ENCODE measurements at places on chromosomes 6 and 20.
A peak's percentile ranks its signal among the peaks of the same experiment; 100 is the strongest.

DNA sequence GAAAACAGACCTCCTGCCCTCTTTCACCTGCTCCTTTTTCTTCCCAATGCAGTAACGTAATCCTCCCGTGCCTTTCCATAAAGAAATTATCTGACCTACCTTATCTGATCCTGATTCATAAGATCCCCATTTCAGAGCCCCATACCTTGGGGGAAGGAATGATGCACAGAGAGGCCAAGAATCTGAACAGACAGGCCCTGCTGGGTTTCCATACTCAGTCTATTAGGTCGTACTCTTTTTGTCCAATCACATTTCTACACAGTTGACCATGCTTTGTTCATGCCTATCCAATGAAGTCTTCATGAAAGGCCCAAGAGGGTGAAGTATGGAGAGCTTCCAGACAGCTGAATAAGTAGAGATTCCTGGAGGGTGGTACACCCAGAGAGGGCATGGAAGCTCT lies 25.3 kb downstream of the SRPK1 start:
- no peak for DNase-seq

- no peak for DNase-seq
These were observed 3.8 kb downstream of the DEK start for GRCh38 chr6:18260448-18261106.

DNA sequence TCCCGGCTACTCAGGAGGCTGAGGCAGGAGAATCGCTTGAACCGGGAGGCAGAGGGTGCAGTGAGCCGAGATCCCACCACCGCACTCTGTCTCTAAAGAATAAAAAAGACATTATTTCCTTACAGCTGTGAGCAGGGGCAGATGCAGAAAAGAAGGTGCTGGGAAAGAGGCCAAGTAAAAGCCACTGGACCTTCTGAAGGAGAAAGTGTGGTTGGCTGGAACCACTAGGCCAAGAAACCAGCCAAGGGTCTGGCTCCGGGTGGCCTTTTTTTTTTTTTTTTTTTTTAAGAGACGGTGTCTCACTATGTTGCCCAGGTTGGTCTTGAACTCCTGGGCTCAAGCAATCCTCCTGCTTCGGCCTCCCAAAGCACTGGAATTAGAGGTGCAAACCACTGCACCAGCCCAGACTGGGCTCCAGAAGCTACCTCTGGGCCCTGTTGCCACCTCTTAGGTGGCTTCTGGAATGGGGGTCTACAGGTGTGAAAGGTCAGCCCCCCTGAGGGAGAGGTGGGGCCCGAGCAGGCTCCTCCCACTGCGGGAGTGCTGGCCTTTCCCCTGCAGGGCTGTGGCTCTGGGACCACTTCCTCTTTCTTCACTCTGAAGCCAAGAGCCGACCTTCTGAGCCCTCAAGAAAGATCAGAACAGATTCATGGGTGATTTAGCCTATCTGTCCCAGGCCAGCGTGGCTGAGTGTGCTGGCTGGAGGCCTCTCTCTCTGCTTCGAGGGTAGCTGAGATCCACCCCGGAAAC lies at the start of gene FGD2:
Gene FGD2, plus strand, starts transcription at position 595 of the 750 bp plus-strand sequence. CDS start 163 bp downstream, outside the sequence.
- DNase-seq = no peak

- no peak for DNase-seq
These were observed 85.2 kb downstream of the PLEKHG1 start for GRCh38 chr6:150684714-150685459.

- DNase-seq = no peak
These were observed 7.7 kb downstream of the ADGRF1 start for GRCh38 chr6:47034421-47034820.

GRCh38 chr6:6277413-6277812 lies 43.0 kb downstream of the F13A1 start:
- peak; percentile 33 for DNase-seq

GRCh38 chr6:158793432-158793831 lies 25.7 kb downstream of the EZR start:
- DNase-seq = peak; percentile 32

GRCh38 chr6:99661870-99662269 lies 55.2 kb downstream of the PRDM13 start:
- no peak for DNase-seq

DNA sequence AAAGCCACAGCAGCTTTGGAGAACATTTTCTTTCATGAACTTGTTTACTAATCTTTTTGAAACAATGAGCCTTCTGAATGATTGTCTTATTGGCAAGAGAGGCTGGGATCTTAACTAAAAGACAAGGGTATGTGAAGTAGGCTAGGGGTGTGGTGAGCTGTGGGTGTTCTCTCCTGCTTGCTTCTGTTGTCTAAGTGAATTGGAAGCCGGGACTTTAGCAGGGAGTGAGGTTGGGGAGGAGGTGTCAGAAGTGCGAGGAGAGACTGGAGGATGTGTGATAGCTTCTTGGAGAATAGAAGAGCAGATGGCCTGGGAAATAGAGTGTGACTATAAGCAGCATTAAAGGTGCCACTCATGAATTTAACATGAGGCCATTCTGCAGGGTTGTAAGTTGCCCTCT lies 562.8 kb downstream of the UTRN start:
- DNase-seq = no peak

- DNase-seq = no peak
These were observed 93.0 kb upstream of the ELOVL5 start for GRCh38 chr6:53441761-53442160.

DNA sequence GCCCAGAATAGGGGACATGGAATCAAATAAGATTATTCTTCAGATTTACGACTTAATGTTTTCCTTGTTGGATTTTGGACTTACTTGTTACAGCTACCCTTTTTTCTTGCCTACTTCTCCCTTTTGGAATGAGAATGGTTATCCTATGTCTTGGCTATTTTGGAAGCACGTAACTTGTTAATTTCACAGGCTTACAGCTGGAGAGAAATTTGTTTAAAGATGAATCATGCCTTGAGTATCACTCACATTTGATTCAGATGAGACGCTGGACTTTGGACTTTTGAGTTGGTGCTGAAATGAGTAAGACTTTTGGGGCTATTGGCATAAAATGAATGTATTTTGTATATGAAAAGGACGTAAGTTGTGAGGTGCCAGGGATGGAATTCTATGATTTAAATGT lies 83.3 kb downstream of the SMPDL3A start:
- no peak for DNase-seq

DNA sequence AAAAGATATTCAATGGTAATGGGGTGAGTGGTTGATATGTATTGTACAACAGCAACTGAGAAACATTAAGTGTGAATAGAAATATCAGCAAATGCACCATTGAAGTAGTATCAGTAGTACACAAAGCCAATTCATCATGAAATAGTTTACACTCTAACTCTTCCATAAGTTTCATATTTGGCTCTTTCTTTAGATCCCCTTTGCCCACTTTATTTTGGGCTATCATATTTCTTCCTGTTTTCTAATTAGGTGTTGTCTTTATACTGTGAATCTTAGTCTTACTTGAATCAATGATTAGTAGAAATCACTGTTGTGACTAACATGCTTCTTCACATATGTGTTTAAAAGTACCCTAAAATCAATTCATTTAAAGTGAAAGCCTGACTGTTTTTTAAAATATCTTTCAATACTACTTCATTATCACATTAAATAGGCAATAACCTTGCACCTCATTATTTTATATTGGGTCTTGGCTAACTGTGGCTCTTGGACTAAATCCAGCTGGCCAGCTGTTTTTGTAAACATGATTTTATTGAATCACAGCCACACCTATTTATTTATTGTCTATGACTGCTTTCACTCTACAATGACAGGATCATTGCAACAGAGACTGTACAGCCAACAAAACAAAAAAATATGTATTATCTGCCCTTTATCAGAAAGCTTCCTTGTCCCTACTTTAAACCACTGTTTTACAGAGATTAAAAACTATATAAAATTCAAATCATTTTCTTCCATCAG lies 38.9 kb downstream of the EYS start:
- no peak for DNase-seq

DNA sequence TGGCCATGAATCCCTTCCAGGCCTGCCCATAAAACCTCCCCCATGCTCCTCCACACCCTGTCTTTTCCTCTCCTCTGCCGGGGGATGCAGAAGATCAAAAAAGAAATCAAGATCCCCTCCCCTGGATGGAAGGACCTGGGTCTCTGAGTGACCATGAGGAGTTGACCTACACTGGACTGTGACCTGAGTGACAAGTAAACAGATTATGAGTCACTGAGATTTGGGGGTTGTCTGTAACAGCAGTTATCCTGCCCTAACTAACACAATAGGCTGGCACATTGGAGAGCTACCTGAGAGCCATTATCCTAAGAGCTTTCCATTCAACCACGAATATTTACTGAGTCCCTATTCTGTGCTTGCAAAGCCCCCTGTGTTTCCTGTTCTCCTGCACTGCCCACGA lies 28.4 kb upstream of the SIRPA start:
- no peak for DNase-seq

GRCh38 chr20:60559462-60559861 lies 601.2 kb downstream of the CDH26 start:
- DNase-seq = no peak

GRCh38 chr6:150723857-150724256 lies 124.2 kb downstream of the PLEKHG1 start:
- DNase-seq = no peak

DNA sequence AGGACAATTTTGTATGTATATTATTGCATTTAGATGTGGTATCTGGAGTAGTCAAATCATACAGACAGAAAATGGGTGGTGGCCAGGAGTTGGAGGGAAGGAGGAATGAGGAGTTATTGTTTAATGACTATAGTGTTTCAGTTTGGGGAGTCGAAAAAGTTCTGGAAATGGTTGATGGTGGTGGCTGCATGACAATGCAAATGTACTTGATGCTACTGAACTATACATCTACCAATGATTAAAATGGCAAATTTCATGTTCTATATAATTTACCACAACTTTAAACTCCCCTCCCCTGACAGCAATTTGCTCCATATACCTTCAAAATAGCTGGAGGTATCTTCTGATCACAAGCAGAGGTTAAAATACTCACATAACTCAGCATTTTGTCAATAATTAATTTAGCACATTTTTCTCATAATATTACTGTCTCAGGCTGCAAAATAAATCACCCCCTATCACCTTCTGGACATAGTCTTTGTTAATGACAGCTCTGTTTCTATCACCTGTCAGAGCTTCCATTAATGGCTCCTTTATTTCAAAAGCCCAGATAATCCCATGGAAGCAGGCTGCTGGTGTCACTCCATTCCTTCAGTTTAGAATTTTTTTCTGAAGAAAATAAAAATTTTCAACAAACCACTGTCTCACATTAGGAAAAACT lies 25.7 kb upstream of the RHAG start:
- DNase-seq = no peak

- DNase-seq = no peak
These were observed 6.7 kb upstream of the VNN2 start for GRCh38 chr6:132764370-132764769.

DNA sequence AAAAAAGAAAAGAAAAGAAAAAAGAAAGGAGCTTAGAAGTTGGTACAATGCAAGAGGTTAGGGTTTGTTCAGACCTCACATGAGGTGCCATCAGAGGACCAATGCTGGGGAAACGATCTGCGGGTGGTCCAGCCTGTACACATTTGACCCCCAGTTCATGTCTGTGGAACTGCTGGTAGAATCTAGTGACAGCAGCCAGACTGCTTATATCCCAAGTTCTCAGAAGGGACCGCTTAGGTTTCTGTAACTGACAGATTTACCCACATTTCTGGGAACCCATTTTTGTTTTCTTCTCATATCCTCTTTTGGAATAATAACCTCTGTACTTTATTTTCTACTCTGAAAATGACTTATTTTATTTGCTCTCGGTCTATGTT lies 4.7 kb downstream of the PPP1R18 start:
- no peak for DNase-seq

- no peak for DNase-seq
These were observed 97.9 kb downstream of the ID4 start for GRCh38 chr6:19934996-19935591.

GRCh38 chr20:21309678-21310467 lies 6.7 kb downstream of the XRN2 start:
- DNase-seq = no peak

DNA sequence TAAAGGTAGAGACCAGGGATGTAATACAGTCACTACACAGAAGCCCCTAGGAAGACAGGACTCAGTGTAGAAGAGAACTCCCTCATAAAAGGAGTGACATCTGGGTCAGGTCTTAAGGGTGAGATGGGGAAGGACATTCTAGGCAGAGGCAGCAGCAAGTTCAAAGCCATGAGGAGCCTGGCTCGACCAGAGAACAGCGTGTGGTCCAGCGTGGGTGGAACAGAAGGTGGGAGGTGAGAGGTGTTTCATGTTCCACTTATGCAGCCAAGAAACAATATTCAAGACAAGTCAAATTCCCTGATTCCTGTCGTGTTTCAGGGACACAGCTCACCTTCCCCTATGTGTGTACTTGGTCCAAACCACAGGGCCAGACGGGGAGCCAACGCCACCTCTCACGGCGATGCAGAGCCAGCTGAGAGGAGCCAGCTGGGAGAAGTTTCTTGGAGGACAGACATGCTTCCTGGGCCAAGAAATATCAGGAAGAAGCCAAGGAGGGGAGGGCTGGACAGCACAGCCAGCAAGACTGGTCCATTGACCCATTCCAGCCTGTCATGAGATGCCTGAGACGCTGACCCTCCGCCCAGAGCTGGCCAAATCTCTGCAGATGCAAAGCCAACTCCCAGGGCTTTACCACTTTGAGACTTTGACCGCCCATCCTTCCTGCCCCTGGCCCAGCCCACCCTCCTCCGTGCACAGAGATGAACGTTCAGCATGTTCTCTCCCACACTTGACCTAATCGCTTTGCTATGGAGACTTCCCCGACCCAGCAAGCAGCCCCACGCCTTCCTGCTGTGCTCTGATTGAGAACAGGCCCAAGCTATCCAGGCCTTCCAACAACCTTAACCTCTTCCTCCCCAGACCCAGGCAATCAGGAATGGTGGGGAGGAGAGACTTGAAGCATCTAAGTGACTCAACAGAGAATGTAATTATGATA lies 113.8 kb downstream of the PRND start:
- no peak for DNase-seq

- no peak for DNase-seq
These were observed 42.7 kb downstream of the IRAK1BP1 start for GRCh38 chr6:78910010-78910409.

Measured in Panc1 (cell line).